ENCODE measurements at places on chromosomes 13 and 19.

DNA sequence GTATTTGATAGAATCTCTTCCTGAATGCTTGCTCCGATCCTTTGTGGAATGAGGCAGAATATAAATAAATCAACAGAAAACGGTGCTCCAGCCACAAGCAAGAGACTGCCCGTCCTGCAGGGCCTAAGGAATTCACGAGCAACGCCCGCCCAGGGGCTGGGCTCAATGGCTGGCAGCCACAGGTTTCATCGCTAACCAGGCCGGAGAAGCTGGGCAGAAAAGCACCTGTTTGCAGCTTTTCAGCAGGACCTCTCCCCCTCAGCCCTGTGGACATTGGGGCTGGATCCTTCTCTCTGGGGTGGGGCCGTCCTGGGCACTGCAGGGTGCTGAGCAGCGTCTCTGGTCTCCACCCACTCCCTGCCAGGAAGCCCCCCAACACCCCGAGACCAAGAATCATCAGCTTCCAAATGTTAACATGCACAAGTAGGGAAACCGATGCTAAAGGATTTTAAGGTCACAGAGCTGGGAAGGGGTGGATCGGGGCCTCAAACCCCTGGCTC lies 102.5 kb downstream of the GADD45B start:
- DNase-seq = no peak

DNA sequence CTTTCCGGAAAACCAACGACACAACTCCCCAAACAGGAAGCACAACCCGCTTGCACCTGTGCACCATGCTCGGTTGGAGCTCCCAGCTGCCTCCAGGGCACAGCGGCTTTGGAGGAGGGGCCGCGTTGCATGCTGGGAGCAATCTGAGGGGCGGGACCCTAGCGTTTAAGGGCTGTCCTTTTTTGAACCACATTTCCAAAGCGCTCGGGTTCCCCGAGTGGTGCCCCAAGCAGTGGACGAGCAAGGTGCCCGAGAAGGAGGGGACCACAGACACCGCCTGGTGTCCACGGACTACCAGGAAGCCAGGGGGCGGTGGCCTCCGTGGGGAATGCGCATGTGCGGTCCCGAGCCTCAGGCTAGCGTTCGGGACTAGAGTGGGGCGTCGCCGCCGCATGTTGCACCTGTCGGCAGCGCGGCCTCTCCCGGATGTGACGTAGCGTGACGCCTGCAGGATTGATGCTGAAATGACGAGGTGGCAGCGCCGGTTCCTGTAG lies 11.9 kb upstream of the ZNF57 start:
- peak; percentile 49 for DNase-seq

DNA sequence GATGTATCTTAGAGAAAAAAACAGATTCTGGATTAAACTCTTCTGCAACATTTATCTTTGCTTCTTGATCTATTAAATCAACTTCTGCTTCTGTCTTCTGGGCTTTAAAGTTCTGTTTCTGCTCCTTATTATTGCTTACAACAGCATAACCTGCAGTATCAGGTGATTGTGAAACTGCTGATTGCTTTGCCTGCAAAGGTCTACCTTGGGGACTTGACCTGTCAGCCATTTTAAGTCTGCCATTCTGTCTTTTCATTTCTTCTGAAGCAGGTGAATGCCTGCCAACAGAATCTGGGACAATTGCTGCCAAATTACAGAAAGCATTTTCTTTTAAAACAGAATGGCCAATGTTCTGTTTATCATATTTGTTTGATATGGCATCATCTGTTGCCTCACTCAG lies 31.1 kb downstream of the TEX30 start:
- no peak for DNase-seq

- DNase-seq = no peak
Measured at GRCh38 chr13:70080012-70080411, 27.6 kb upstream of the ATXN8OS start.

GRCh38 chr13:110841846-110842245 lies 73.0 kb downstream of the ANKRD10 start:
- no peak for DNase-seq

- peak; percentile 76 for DNase-seq
Measured at GRCh38 chr19:47210689-47211316, 20.2 kb downstream of the BBC3 start.

DNA sequence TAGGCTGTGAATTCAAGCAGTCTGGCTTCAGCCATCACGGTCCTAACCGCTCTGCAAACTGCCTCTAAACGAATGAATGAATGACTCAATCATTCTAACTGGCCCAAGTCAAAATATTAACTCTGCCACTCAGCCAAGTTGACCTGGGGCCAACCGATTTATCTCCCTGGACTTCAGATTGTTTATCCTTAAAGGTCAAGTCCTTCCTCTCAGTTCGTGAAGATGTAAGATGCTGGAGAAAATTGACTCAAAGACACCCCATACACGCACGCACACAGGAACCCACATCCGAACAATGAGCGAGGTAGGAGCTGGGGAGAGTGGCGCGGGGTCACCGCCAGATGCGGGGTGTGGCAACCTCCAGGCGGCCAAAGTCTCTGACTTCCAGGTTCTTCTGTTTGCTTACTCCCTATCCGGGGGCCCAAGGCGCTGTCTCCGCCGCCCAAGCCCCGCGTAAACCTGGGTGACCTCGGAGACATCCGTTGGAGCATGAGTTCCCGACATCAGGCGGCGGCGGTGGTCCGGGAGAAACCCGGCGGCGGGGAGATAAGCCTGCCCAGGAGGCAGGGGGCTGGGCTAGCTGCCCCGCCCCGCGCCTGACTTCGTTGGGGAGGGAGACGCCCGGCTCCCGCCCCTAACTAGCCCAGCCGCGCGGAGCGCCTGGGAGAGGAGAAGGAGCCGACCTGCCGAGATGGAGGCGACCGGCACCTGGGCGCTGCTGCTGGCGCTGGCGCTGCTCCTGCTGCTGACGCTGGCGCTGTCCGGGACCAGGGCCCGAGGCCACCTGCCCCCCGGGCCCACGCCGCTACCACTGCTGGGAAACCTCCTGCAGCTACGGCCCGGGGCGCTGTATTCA lies at the start of gene CYP2S1:
TSS of gene CYP2S1 (plus strand) at position 646 of the 856 bp plus-strand sequence. CDS start at position 692, 46 bp downstream.
- DNase-seq = no peak

GRCh38 chr13:53357582-53357981 lies 329.0 kb downstream of the OLFM4 start:
- DNase-seq = no peak

- DNase-seq = no peak
Measured at GRCh38 chr13:32255724-32256109, 59.4 kb downstream of the ZAR1L start.

- DNase-seq = no peak
Measured at GRCh38 chr19:5099701-5100221, 130.8 kb downstream of the KDM4B start.

GRCh38 chr13:30362869-30363268 lies 55.5 kb upstream of the KATNAL1 start:
- DNase-seq = no peak

DNA sequence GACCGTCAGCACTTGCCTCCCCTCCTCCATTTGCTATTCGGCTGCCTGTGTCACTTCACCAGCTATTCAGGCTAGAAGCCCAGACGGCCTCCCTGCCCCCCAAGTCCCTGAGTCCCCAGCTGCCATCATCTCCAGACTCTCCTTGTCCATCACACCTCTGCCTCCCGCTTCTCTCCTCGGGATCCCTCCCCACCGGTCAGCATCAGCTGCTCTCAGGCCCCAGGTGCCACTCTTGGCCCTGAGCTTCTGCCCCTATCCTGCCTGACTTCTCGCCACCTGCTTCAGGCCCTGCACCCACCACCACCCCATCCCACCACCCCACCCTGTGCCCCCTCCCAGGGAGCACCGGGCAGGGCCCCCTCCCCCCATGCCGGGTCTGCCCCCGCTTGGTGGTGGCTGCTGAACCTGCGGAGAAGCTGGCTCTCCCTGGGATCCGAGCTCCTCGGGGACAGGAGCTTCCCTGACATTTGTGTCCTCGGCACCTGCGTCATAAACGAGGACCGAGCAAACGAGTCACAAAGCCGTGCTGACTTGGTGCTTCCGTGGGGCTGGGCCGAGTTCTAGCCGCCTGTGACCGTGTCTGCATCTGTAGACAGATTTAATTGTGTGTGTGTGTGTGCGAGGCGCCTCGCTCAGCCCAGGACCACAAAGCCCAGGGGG lies 70.3 kb upstream of the MCF2L start:
- DNase-seq = no peak

- DNase-seq = no peak
Measured at GRCh38 chr19:51513968-51514367, 12.4 kb upstream of the SIGLEC12 start.

- DNase-seq = no peak
Measured at GRCh38 chr13:44276061-44276460, 97.6 kb upstream of the SERP2 start.

DNA sequence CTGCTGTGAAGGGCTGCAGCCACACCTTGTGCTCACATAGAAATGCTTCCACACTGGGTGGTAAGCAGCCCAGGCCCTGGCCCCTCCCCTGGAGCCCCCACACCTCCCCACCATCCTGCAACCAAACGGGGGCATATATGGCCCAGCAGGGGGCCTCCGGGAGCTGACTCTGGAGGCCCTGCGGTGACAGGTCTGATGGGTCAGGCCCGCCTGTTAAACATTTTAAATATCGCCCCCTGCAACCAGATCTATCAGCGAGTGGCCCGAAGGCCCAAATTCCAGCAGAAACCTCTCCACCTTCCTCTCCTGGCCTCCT lies 48.0 kb upstream of the KATNAL1 start:
- DNase-seq = peak; percentile 30

DNA sequence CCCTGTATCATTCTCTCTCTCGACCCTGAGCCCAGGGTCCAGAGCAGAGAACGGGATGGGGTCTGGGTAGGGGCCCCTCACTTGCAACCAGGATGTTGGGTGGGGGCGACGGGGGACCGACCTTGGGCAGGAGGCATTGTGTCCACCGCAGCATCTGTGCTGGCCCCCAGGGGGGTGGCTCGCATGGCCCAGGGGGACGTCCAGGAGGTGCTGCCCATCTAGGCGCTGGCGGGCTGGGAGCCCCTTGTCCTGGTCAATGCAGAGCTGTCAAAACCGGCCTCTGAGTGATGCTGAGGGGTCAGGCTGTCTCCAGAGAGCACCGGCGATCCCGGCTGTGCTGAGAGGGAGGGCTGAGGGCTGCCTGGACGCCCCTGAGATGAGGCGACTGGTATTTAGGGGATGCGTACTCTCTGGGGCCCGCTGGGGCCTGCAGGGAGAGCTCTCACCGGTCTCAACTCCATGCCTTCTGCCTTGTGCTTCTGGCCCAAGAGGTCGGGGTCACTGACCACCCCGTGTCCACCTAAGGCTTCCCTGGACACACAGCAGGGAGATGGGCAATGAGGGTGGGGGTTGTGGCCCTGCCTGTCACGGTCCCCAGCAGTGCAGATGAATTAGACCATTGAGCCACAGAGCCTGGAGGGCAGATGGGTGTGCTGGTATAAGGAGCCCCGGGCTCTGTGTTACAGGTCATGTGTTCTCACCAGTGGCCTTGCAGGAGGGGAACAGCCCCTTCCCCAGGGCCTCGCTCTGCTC lies 8.6 kb downstream of the RPS9 start:
- DNase-seq = no peak

- no peak for DNase-seq
Measured at GRCh38 chr13:25095851-25096453, at the start of gene PABPC3. PABPC3 (plus strand) TSS chr13:25096136; CDS start chr13:25096199, 63 bp downstream.

- no peak for DNase-seq
Measured at GRCh38 chr13:54232700-54233099, 1204.1 kb downstream of the OLFM4 start.

DNA sequence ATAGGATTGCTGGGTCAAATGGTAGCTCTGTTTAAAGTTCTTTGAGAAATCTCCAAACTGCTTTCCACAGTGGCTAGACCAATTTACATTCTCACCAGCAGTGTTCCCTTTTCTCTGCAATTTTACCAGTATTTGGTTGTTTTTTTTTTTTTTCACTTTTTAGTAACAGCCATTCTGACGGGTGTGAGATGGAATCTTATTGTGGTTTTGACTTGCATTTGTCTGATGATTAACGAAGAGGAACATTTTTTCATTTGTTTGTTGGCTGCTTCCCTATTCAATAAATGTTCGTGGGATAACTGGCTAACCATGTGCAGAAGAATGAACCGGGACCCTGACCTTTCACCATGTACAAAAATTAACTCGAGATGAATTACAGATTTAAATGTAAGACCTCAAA lies 31.2 kb downstream of the CYP4F2 start:
- no peak for DNase-seq

GRCh38 chr19:3984584-3984907 lies 717 bp downstream of the EEF2 start:
- no peak for DNase-seq

- DNase-seq = no peak
Measured at GRCh38 chr13:107209824-107210722, 642.1 kb upstream of the ARGLU1 start.

DNA sequence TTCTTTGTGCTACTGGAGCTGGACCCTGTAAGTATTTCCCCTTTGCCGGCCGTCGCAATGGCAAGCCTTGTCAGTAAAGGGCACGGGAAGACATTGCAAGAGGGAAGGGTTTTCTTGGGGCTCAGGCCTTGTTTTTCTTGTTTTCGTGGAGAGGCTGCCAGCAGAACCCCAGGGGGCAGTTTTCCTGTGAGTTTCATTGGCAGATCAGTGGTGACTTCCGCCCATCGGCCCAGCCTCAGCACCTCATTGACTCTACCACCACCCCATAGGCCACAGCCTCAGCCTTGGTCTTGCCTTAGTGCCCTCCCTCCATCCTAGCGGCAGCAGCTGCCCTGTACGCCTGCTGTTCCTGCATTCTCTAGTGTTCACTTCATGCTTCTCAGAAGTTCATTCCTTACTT lies 61.5 kb downstream of the GJA3 start:
- no peak for DNase-seq

GRCh38 chr19:29678484-29679106 lies 13.3 kb downstream of the PLEKHF1 start:
- DNase-seq = no peak

- DNase-seq = no peak
Measured at GRCh38 chr13:21871919-21872318, 201.0 kb downstream of the FGF9 start.

- no peak for DNase-seq
Measured at GRCh38 chr13:23628250-23628649, 58.0 kb downstream of the TNFRSF19 start.

GRCh38 chr13:110258876-110259631 lies 47.9 kb downstream of the COL4A1 start:
- no peak for DNase-seq

GRCh38 chr19:19211499-19212420 lies at the start of gene NCAN:
NCAN (plus strand) TSS chr19:19211958; CDS start chr19:19216954, 4,996 bp downstream.
- no peak for DNase-seq

GRCh38 chr13:32804673-32805230 lies 211.5 kb upstream of the KL start:
- DNase-seq = no peak

GRCh38 chr19:57850553-57851017 lies 926 bp downstream of the ZNF587 start:
- DNase-seq = no peak

DNA sequence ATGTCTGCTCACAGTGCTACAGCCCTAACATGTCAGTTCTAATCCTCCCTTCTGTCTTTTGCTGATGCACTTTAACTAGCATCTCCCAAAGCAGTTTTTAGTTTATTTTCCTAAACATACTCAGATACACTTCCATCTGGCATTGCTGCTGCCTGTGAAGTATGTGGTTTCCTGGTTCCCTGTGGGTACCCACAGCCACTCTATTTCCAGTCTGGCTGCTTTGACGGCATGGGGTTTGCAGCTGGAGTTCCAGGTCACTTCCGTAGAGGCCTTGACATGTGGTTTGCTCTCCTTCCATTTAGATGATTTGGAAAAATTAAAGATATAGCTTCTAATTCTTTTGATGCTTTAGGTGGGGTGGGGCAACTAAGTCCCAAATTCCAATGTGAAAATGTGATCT lies 375.5 kb downstream of the PCDH20 start:
- no peak for DNase-seq

All from effector CD8-positive, alpha-beta T cell (primary cell).